Cerebellum (tissue), 4 donors: ENCODE measurements at places on chromosomes 16 and 17. TPM values are rescaled to one million over a fixed set of nuclear protein-coding genes. Genes with fewer than 3 reads are reported as not detected.

MXRA7 gene
- total RNA-seq, result 56.8 TPM

NEUROD2 gene
- total RNA-seq, result 25.0 TPM

PER1 gene
- 7.7 TPM for total RNA-seq

RANBP10 gene
- 8.3 TPM for total RNA-seq

NPIPB9 gene
- total RNA-seq, result 8.1 TPM

KRTAP4-1 gene
- total RNA-seq, result not detected
